ENCODE measurements at places on chromosomes 5 and 9.
A peak's percentile ranks its signal among the peaks of the same experiment; 100 is the strongest.

- DNase-seq = no peak
These were observed 24.0 kb upstream of the ARSI start for GRCh38 chr5:150326707-150327106.

DNA sequence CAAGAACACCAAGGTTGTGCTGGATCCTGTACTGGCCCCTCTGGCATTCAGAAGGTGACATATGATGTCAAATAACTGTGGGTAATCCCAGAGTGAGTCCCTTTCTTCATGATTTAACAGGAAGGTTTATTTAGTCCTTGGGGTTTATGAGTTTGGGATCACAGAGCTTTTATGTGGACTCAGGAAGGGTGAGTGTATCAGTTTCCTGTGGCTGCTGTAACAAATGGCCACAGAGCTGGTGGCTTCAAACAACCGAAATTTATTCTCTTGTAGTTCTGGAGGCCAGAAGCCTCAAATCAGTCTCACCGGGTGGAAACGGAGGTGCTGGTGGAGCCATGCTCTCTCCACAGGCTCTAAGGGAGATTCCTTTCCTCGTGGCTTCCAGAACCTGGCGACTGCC is 157.7 kb downstream of the MELK start:
- DNase-seq = no peak

DNA sequence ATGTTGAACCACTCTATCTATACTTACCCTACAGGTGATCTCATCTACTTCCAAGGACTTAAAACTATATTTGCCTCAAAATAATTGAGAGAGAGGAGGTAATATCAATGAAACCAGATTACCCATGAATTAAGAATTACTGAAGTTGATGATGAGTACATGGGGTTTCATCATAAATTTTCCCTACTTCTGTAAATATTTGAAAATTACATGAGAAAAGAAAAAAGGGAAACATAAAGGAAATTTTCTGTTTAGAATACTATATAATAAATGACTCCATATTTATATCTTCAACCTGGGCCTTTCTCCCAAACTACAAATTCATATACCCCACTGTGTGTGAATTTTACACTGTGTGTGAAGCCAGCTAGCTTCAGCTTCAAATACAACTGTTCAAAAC is 2.6 kb downstream of the TSTD2 start:
- no peak for DNase-seq

GRCh38 chr9:89993678-89994630 is 389.1 kb downstream of the GADD45G start:
- DNase-seq = no peak

DNA sequence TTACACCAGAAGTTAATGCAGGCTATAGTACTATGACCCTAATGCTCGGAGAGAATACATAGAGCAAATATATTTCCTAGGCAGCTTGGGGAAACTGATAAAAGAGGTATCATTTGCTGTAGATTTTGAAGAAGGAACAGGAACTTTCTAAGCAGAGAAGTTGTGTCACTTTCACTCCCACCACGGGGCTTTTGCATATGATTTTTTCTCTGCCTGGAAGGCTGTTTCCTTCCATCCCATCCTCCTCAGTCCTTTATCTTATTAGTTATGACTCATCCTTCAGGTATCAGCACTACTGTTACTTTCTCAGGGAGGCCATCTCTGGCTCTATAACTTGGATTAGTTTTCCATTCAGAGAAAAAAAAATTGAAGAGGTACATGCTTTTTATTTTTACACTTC is 2006.1 kb upstream of the WWC1 start:
- DNase-seq = no peak

DNA sequence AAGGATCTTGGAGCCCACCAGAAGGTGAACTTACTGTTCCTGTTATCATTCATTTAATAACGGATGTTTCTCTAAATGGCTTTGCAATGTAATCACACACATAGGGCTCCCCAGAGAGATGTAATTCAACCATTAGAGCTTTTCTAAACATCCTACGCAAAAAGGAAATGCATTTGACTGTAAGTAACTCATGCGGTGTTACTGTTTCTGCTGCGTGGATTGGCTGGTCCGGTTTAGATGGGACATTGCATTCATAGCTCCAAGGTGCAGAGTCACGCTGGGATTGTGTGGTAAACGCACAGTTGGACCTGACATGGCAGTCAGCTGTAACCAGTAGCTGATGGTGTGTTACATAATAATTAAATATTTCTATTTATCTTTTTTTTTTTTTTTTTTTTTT is 185.5 kb upstream of the OTULINL start:
- DNase-seq = no peak

DNA sequence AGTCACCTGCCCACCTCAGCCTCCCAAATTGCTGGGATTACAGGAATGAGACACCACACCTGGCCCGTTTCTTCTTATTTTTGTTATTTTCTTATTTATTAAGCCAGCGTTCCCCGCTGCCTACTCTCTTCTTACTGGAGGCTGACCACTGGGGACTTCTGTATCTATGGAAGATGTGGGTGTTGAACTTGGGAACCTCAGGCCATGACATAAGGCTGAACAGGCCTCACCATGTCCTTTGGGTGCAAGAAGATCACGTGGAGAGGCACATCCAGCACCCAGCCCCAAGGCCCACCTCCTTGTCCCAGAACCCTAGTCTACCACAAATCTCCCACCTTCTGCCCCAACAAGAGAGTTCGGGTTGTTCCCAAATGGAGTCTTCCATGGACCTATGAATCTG is 59.4 kb upstream of the NEK6 start:
- DNase-seq = no peak

DNA sequence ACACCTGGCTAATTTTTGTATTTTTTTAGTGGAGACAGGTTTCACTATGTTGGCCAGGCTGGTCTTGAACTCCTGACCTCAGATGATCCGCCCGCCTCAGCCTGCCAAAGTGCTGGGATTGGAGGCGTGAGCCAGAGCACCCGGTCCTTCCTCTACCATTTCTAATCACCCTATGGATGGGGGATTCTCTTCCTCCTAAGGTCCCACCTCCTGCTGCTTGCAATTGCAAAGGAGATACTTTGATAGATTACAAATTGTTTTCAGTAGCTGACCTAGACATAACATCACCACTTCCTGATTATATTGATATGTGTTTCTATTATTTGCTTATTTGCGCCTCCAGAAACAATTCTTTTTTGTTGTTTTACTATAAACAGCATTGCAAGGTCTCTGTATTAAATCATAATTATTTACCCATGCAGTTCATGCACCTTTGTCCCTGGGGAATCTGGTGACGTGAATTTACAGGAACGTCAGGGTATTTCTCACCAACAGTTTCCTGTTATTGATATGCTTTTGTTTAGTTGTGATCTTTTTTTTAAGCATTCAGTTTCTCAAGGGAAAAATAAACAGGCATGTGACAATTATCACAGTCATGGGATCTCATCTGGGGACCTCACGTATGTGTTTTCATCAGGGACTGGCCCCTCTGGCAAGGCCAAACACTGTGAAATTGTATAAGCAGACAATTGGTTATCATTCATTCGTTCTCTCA is 43.2 kb downstream of the ESM1 start:
- no peak for DNase-seq

DNA sequence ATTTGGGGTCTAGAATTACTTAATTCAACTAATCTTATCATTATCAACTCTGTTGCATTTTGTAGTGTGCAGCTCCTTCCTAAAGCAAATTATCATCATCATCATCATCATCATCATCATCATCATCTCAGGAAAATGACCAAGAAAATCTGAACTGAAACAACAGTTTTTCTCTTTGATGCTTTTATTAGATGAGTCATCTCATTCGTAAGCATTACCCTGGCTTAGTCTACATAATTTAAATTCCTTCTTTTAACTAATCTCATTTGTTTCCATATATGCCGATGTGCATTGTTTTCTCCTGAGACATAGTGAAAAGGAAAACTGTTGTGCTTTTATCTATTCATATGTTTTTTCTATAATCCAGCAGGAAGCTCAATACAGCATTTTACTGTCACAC is 173.0 kb upstream of the PDE4D start:
- DNase-seq = peak; percentile 39

GRCh38 chr5:5436203-5436760 is 13.8 kb downstream of the ICE1 start:
- no peak for DNase-seq

GRCh38 chr5:8897316-8897715 is 648.6 kb downstream of the SEMA5A start:
- DNase-seq = no peak

- peak; percentile 9 for DNase-seq
These were observed 47.9 kb upstream of the FKTN start for GRCh38 chr9:105510024-105510423.

GRCh38 chr5:78503958-78504653 is 143.7 kb downstream of the SCAMP1 start:
- DNase-seq = no peak

All from BJ (cell line).